K562 (cell line): ENCODE measurements at places on chromosomes 3 and 15. TPM values are rescaled to one million over a fixed set of nuclear protein-coding genes. Genes with fewer than 3 reads are reported as not detected.

Gene KLHDC8B
- total RNA-seq = 32.9 and 34.1 TPM in 2 replicates

GRCh38 chr3:114147251-114147650 is 31.6 kb downstream of the DRD3 start:
- no peak for DNase-seq

Gene MCF2L2
- total RNA-seq = 2.1 and 3.2 TPM in 2 replicates

DNA sequence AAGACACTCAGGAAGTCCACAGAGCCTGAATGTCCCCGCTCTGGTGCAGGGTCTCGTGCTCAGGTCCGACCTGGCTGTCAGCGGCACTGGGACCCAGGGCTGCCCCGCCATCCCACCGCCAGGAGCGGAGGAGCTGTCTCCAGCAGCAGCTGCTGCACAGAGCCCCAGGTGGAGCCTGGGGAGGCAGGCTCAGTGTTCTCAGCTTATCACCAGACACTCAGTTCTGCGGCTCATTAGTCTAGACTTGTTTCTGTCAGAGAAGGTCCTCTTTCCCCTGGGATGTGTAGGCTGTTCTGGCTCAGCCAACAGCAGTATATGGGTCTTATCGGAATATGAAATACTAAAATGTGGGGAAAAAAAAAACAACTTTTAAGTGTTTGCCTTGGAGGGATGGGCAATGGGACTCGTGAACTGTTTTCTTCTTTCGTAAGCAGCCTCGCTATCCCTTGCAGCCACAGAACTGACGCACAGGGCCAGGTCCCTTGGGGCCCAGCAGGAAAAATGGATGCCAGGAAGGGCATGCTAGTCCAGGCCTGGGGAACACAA is 75.9 kb downstream of the KLF13 start:
- no peak for DNase-seq

Gene KBTBD13
- total RNA-seq = 0.11 and 0.13 TPM in 2 replicates

GRCh38 chr3:190265796-190266195 is 56.5 kb downstream of the CLDN1 start:
- no peak for DNase-seq

DNA sequence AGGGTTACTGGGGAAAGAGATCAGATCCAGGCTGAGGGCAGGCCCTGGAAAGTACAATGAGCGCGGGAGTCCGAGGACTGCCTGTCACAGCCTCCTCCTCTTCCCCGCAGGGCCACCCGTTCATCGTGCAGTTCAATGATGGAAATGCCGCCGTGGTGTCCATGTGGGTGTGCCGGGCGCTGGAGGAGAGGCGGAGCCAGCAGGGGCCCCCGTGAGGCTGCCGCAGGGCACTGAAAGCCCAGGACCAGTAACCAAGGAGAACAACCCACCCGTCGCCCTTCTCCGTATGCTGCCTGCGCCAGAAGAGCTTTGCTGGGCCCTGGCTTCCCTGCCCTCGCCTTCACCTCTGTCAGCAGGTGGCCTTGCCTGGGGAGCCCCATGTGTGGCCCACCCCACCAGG is 18.8 kb upstream of the SKOR1 start:
- no peak for DNase-seq

Gene PLSCR5
- not detected in 2 replicates for total RNA-seq

Gene SLC28A2
- total RNA-seq = not detected in 2 replicates

GRCh38 chr3:101690972-101691371 is 4.5 kb upstream of the RPL24 start:
- peak; percentile 51 for DNase-seq

Gene STRC
- not detected in 2 replicates for total RNA-seq

DNA sequence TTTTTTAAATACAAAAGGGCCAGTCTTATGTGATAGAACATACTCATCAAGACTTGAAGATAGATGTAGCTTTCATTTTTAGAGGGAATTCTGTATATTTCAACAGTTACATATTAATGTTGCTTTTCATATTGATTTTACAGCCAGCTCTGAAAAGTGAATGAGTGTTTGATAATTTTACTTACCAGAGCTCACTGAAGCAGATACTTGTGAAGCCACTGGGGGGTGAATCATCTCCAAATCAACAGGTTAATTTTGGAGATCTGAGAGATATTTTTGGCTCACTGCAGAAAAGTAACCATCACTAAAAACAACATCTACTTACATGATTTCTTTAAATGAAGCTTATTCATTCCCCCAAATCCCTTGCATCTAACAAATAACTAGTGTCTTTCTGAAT is 24.7 kb downstream of the TNFAIP8L3 start:
- no peak for DNase-seq

GRCh38 chr3:171397089-171397488 is 63.1 kb downstream of the TNIK start:
- no peak for DNase-seq

- DNase-seq = no peak
These were observed 2.0 kb downstream of the IFRD2 start for GRCh38 chr3:50290161-50290641.

- no peak for DNase-seq
These were observed 32.5 kb upstream of the THSD4 start for GRCh38 chr15:71082803-71083202.

GRCh38 chr3:115169808-115170207 is 22.7 kb upstream of the ZBTB20 start:
- no peak for DNase-seq

DNA sequence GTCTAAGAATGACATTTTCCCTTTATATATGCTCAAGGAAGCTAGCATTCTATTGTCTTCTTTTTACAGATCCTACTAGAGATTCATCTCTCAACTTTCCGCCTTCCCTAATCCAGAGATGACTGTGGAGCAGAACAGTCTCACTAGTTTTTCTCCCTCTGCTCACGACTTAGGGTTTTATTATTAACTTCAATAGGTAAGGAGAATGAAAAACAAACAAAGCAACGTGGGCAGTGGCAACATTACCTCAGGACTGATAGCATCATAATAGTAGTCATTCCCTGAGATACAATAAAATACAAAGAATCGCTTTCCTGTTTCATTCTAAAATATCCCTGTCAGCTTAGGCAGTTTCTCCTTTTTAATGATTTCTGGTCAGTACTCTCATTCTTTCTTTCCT is 154.3 kb upstream of the PLAAT1 start:
- no peak for DNase-seq

- no peak for DNase-seq
These were observed 30.5 kb upstream of the APH1B start for GRCh38 chr15:63246691-63247469.

Gene PCOLCE2
- total RNA-seq = 0.49 and 1.0 TPM in 2 replicates

DNA sequence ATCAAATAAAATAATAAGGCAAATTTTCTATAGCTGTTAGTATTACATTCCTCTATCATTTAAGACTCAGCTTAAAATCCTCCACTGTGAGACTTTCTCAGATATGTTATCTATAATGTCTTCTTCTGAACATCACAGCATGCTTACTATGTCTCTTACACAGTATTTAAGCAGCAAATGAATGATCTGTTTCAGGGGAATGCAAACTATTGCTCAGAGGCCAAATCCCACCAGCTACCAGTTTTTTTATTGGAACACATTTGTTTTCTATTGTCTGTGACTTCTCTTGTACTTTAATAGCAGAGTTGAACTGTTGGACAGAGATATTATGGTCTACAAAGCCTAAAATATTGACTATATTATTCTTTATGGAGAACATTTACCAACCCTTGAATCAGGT is 59.6 kb downstream of the C3orf38 start:
- DNase-seq = no peak

Gene FOXB1
- not detected in 2 replicates for total RNA-seq

Gene DZIP1L
- 0.44 and 0.65 TPM in 2 replicates for total RNA-seq

DNA sequence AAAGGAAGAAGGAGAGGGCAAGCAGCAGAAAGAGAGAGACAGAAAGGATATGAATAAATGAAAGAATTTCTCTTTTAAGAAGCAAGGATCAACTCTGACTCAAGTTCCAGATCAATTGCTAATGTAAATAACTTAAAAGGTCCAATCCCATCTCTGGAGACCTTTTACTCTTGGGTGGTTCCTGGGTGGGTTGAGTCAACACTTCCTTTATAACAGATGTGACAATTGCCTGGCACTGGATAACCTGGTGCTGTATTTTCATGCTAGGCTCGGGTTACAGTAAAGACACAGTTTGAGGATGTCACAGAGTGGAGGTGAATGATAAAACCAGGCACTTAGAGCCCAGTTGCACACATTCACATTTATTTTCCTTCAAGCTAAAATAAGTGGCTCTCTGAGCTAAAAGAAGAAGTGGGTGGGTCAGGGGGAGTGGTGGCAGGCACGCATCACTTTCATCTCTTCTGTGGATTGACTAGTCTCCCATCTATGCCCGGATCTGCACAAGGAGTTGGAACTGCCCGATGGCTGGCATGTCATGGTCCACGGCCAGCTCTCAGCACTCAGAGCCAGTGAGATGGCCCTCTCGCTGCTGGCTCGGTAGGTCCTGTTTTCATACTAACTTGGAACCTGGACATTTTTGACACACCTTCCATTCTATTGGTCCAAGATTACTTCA is 465.8 kb downstream of the FOXP1 start:
- no peak for DNase-seq

GRCh38 chr3:64813326-64813725 is 125.5 kb upstream of the ADAMTS9 start:
- DNase-seq = no peak

DNA sequence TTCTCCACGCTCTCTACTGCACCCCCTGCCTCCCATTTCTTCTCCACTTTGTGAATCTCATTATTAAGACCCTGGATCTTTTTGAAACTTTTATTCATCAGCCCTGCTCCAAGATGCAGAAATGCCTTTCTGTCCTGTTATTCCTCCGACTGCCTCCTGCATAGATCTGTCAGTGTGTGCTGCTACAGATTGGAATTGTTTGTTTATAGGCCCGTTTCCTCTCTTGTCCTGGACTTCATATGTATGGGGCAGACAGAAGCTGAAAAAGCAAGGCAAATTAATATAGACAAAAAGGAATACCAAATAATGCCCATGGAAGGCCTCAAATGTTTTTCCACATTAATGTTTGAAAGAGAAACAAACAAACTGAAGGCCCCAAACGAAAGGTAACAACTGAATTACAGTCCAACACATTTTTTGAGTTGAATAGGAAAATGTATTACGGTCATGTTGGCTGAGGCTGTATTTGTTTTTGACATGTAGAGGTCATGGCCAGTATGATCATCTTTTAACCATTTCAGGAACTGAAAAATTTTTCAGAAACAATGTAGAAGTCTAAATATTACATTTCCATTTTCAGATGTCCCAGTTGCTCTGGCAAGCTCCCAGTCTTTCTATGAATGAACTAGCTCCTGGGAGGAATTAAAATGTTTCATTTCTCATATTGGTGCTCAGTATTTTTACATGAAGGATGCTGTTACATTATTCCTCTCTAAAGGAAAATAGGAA is 8.8 kb downstream of the CHST2 start:
- DNase-seq = no peak

- no peak for DNase-seq
These were observed 75.3 kb downstream of the CYP19A1 start for GRCh38 chr15:51263116-51263515.

- no peak for DNase-seq
These were observed 43.1 kb downstream of the DAPK2 start for GRCh38 chr15:64003182-64003581.

Gene RYR3
- total RNA-seq = not detected in 2 replicates

DNA sequence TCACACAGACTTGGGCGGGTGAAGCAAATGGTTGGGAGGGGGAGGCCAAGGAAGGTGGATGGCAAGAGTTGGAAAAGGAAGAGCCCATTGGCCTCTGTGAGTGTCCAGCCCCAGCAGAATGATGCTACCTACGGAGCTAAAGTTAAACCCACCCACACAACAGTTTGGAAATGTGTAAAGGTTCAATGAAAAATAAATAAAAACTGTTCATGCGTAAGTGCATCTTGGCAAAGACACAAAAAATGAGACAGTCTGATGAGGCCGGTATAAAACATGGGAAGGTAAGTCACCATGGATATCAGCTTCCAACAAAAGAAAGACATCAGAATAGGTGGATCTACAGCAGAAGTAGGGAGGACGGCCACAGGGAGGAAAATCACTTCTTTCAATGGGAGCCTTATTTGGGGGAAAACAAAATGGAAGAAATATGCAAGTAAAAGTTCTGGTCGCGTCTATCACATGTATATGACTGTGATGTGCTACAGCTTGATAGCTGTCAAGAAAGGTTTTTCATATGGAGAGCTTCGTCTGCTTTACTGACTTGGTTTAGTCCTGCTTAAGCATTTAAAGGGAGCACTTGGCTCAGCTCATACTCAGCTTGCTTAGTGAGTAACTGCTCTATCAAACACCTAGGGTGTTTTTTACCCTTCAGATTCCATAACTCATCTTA is 82.8 kb downstream of the TIGIT start:
- DNase-seq = no peak

Gene SLC51A
- not detected in 2 replicates for total RNA-seq

Gene BFSP2
- not detected in 2 replicates for total RNA-seq

- no peak for DNase-seq
These were observed 3.8 kb downstream of the HEG1 start for GRCh38 chr3:125051715-125052581.

Gene C3orf49
- not detected in 2 replicates for total RNA-seq

DNA sequence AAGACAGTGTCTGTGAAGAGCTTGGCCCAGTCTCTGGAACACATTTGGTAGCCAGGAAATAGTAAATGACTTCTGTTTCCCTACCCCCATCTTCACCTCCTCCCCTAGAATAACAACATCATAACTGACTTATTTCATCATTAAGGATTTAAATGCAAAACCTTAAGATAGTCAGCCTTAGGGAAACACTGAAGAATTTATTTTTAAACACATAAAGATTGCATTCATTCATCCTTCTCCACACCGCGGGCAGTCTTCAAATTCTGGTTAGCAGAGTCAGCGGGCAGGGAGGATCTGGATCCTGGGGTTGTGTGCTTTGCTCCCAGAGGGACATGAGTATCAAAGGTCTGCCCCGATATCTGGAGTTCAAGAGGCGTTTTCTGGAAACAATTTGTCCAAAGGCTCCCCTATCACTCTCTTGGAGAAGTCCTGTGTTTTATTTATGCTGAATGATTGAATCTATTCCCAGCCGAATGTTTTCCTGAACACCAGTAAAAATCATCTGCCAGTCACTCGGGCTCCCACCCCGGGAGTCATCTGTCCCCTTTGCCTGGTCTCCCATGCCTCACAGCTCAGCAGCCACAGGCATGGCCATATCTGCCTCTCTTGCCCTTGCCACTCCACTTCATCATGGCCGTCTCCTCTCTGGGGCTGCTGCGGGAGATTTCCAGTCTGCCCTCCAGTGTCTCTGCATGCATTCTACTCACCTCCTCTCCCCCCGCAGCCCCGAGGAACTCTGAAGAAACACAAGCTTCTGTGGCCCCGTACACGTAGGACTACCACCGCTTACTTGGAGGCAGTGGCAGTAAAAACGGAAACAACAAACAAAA is 234.7 kb upstream of the CTDSPL start:
- DNase-seq = no peak

- no peak for DNase-seq
These were observed 23.2 kb downstream of the RLBP1 start for GRCh38 chr15:89198196-89198595.

DNA sequence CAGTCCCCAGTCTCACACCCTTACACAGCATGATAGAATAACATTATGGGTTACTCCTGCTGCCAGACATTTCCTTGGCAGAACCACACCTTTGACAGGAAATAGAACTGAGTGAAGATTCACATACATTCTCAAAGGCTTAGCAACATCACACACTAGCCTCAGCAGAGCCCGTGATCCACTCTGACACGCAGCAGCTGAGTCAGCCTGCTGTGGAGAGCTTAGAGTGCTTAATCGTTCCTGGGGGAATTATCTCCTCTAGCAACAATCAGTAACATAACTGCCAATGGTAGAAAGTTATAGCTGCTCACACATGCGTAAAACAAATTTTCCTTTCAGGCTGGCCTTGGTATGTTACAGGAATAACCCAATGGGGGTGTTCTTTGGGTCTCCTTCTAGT is 382.1 kb downstream of the GAP43 start:
- peak; percentile 45 for DNase-seq

GRCh38 chr3:78986416-78987101 is 781.2 kb downstream of the ROBO1 start:
- no peak for DNase-seq

- no peak for DNase-seq
These were observed 396.0 kb downstream of the FHIT start for GRCh38 chr3:60855250-60855649.

Gene MINAR1
- 0.72 and 0.89 TPM in 2 replicates for total RNA-seq
